Stimulated activated CD4-positive, alpha-beta T cell treated with anti-CD3 and anti-CD28 coated beads, Interleukin-2, amount 100 ng/mL, for 24 hours (primary cell): ENCODE measurements at places on chromosomes 7 and 10.

DNA sequence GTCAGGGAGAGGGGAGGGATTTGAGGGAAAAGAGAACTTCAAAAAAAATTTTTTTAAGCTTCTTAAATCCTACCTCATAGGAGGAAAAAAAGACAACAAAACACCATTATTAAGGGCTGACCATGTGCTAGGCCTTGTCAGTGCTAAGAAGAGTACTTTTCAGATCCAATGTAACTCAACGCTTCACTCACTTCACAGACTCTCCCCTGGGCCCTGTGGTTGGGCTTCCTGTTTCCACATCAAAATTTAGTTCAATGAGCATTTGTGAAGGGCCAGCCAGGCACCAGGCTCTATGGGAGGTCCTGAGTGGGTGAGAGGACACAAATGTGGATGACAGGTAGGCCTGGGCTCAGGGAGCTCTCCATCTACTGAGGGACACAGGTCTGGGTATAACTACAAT, 249.8 kb downstream of the PTEN start:
- no peak for DNase-seq

- no peak for DNase-seq
Observed at GRCh38 chr10:58888957-58889356, 287.5 kb upstream of the PHYHIPL start.

GRCh38 chr10:95183271-95184230, 10.5 kb upstream of the ACSM6 start:
- DNase-seq, result peak; percentile 68

DNA sequence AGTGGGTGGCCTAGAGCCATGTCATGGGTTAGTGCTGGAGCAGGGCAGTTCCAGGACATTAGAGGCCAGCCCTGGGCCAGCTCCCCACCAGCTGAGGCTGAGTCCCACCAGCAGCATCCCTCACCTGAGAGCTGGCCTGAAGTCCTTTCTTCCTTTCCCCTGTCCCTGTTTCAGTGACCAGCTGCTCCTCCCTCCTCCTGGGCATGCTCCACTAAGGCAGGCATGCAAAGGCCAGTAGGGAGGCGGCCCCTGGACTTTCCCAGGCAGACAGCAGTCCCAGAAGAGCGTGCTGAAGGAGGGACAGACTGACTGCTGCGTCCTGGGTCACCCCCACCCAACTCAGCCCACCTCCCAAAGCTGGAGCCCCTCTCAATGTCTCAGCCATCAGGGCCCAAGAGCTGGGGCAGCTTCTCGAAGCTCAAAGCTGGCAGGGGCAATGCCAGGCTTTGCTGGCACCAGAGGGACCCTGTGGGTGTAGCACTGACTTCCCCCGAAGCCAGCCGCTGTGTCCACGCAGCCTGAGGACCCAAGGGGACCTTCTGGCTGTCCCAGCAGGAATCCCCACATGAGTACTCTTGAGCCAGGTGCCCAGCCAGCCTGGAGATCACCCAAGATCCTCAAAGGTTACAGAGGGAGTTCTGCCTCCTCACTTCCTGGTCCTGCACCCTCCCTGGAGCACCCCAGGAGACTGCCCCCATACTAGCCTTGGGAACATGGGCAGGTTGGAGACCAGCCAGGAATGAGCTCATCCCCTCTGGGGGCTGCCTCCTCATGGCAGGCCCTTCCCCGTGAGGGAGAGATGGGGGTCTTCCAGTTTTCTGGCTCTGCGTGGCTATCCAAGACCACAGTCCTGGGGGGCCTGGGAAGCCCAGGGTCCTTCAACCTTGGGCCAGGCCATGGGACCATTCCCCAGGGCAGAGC, 35.2 kb upstream of the RET start:
- no peak for DNase-seq

DNA sequence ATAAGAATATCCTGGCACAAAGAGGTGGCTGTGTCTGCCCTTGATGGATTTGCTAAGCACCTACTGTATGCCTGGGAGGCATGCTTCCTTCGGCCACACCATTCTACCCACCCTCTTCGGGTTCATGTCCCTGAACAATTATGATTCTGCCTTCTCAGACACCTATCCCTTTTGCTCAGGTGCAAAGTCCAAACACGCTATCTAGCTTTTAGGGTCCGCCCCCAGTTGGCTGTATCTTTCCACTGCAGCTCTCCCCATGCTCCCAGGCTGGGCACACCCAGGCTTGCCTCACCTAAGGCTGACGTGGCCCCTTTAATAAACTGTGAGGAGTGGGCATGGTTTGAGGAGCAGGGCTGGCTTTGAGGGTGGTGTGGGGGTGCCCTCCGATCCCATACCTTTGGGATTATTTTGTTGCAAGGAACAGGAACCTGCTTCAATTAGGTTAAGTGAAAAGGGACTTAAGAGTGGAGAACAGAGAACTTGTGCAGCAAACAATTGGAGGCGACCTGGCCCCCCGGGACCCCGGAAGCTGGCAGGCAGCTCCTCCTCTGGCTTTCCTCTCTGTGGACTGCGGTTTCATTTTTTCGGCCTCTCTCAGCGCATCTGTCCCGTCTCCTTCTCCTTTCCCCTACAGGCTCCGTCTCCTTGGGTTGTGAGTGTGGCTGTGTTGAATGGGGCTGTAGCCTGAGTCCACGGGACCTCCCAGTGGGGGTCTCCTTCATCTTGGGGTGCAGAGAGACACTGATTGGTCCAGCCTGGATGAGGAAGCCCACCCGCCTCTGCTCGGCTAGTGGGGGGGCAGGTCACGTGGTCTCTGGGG, 3.8 kb downstream of the CLIP2 start:
- DNase-seq, result no peak

DNA sequence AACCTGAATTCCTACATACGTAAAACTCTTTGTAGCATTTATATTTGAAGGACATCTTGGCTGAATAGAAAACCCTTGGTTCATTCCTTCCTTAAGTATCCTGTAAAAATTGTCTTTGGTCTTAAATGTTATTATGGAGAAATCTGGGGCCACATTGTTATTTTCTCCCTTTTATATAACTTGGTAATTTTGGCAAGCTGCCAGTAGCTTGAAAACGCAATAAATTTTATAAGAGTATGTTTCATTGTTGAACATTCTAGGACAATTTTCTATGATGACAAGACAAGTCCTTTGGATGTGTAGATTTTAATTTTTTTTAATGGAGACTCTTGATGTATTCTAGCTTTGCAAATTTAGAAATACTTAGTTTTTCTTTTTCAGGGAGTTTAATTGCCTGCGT, 191.9 kb downstream of the ABCA13 start:
- DNase-seq, result no peak

DNA sequence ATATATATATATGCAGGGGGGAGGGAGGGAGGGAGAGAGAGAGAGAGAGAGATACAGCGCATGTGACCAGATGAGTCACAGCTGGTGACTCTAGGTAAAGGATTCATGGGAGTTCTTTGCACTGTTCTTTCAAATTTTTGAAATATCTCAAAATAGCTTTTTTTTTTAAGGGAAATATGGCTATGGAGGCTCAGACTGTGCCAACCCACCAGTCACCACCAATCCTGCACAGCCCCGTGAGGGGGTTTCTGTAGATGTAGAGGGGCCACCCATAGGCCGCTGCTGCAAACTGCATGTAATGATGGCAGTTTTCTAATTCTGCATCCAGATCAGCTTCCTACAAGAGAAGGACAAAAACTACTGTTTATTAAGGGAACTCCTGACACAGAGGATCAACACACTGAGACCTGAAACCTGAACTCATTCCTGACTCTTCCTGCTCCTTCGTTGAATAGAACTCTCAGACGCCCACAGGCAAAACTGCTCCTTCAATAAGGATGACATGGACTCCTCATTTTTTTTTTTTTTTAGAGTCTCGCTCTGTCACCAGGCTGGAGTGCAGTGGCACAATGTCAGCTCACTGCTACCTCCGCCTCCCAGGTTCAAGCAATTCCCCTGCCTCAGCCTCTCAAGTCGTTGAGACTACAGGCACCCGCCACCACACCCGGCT, 17.3 kb downstream of the DAGLB start:
- DNase-seq, result no peak

- no peak for DNase-seq
Observed at GRCh38 chr10:31757386-31757791, 171.2 kb downstream of the ARHGAP12 start.

DNA sequence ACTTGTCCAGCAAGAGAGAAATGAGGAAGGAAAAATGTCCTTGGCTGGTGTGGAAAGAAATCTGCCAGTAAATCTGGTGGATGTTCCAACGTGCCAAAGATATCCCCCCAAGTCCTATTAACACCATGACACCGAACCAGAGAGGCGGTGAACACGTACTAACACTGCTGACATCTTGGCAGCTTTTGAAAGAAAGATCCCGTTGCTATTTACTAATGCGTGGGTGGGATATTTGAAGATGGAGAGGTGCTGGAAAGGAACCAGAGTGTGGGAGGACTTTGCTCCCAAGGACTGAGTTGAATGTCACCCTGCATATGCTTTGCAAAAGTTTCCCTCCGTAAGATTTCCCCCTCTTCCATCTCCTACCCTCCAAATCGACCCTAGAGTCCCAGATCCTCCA, 7.9 kb downstream of the CCDC3 start:
- no peak for DNase-seq

GRCh38 chr10:80168162-80168511, 35.6 kb downstream of the PLAC9 start:
- DNase-seq, result no peak

DNA sequence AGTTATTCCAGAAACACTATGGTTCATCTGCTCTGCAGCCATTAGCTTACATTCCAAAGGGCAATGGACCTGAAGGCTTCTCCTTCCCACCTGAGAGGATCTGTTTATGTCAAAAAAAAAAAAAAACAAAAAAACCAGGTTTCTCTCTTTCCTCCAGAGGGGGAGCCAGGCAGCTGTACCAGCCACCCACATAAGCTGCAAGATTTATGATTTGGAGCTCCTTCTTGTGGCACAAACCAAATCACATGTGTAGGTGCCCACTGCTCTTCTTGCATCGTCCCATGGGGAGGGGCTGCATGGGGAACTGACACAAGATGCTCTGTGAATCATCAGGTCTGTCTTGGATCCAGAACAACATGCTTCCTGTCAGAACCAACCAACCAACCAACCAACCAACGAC, 231.6 kb upstream of the IGFBP3 start:
- no peak for DNase-seq

- DNase-seq, result no peak
Observed at GRCh38 chr10:81696609-81697388, 178.2 kb upstream of the NRG3 start.

GRCh38 chr7:28135760-28136159, 44.8 kb downstream of the JAZF1 start:
- no peak for DNase-seq

DNA sequence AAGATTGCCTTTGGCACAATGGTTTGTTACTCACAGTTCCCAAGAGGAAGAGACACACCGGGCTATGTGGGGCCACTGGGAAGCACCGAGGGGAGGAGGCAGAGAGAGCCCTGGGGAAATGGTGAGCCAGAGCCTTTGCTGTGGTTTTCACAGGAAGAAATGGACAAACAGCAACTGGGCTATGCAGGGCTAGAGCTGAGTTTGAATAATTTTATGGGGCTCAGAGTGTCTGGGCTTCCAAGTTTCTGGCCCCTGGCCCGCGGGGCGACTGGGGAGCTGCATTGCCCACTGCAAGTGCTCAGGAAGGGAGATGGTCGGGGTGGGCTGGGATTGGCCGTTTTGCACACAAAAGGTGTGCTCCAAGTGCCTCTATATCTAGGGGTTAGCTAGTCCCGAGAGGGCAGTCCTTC, 92.6 kb downstream of the CHST15 start:
- DNase-seq, result no peak

- peak; percentile 61 for DNase-seq
Observed at GRCh38 chr10:101839416-101840063, 4.1 kb downstream of the KCNIP2 start.

DNA sequence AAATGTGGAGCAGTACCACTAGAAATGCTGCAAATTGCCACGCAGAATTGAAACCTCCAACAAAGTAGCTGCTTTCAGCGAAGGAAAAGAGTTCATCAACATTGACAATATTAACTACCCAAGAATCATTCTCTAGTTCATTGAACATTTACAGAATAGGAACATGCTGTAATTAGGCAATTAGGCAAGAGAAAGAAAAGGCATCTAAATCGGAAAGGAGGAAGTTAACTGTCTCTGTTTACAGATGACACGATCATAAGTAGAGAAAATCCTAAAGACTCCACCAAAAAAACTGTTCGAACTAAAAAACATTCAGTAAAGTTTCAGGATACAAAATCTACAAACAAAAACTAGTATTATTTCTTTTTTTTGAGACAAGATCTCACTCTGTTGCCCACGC, 8.9 kb upstream of the PKD1L1 start:
- no peak for DNase-seq

DNA sequence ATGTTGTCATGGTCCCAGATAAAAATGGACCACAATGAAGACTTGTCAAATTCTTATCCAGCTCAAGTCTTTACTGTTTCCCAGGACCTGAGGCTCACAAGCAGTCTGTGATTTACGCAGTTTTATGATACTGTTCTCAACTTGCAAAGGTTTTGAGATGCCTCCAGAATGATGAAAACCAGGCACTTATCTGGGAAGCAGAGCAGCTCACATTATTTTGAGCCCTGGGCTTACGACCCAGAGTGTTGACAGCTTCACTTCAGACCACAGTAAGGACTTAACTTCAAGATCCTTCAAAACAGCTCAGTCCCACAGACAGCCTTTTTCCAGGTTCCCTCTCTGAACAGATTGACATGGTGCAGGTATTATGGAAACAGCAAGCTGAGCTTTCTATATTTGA, 236.1 kb downstream of the RNLS start:
- no peak for DNase-seq

- peak; percentile 37 for DNase-seq
Observed at GRCh38 chr7:516606-517456, 2.8 kb downstream of the PDGFA start.
